ENCODE measurements at places on chromosomes 3 and 15.
A peak's percentile ranks its signal among the peaks of the same experiment; 100 is the strongest.

DNA sequence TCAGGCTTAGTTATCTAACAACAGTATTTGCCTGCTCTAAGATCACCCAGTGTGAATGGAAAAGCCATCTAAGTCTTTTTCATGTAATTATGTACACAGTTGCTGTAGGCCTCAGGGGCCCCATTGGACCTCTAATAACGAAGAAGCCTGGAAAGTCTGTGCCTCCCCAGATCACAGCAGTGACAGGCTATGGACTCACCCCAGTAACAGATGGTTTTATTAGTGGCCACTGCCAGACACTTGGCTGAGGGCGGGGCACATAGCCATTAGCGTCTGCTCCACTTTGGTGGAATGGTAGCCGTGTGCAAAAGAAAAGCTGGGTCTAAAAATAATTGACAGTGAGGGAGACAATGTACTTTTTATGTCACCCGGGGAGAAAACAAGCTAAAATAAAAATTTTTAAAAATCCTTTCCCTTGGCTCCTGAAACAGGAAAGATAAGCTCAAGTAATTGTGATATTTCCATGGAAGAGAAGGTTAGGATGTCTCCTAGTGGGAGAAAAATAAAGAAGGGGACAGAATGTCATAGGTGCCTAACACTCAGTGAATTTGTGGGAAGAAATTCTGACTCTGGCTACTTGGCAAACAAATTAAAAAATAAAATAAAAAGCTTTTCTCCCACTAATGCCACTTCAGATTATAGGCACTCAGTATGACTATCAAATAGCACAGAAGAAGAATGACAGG, 44.3 kb upstream of the ZNF385D start:
- no peak for DNase-seq

DNA sequence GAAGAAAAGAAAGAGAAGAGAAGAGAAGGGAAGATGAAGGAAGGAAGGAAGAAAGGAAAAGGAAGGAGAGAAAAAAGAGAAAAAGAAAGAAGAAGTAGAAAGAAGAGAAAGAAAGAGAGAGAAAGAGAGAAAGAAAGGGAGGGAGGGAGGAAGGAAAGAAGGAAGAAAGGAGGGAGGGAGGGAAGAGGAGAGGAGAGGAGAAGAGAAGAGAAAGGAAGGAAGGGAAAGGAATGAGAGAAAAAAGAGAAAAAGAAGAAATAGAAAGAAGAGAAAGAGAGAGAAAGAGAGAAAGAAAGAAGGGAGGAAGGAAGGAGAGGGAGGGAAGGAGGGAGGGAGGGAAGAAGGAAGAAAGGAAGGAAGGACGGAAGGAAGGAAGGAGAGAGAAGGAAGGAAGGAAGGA, 217.9 kb upstream of the POU1F1 start:
- DNase-seq = no peak

DNA sequence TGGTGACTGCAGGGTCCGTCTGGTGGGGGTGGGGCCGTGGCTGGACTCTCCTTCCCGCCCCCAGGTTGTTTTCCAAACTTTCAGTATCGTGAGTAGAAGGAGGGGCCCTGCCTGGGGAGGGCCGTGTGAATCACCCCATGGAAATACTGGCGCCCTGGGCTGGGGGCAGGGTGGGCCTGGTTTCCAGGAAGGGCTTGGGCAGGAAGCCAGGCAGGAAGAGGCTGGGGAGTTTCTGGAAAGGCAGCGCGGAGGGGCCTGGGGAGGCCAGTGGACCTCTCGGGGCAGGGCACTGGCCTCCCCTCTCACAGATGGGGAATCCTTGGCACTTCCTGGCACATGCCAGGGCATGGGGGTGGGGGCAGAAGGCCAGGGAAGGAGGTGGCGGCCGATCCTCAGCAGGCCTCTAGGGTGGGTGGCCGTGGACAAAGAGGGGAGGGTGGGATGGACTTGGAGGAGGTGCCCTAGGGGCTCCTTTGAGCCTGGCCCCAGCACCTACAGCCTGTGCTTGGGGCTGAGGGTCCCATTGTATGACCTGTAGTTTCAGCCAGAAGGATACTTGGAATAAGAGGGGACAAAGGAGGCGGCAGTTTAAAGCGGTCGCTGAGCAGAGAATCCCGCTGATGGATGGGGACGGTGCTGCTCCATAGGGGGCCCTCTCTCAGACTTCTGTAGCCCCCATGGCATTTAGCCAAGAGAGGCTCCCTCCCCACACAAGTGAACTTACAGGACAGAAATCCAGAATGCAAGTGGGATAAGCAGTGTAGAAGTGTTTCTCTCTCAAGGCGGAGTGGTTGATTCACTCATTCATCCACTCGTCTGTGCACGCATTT, 56.5 kb upstream of the GATA2 start:
- no peak for DNase-seq

- DNase-seq = no peak
Observed at GRCh38 chr15:55992769-55993110, 672 bp downstream of the NEDD4 start.

DNA sequence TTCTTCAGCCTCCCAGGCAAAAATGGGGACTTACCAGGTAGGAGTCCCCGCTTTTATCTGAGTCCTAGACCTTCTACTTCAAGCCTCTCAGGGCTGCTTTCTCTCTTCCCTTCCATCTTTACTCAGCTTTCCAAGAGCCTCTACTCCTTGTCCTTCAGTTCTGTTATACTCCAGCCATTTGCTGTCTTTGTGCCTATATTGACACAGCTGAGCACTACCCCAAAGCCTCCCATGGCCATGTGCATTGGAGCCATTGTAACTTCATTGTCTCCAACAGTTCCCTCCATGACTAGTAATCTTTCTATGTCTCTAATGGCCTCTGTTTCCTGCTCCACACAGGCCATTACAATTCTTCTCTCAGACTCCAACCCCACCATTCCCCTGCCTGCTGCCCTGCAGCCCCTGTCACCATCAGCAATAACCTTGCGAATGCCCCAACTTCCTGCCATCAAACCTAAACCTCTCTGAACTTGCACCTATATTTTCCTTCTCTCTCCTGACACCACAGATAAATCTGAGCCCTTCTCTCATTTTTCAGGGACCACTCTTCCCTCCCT, 77.9 kb upstream of the ADPGK start:
- no peak for DNase-seq

- DNase-seq = no peak
Observed at GRCh38 chr3:5572168-5572567, 384.7 kb downstream of the EDEM1 start.

- DNase-seq = no peak
Observed at GRCh38 chr15:31362886-31363285, 36.3 kb downstream of the KLF13 start.

DNA sequence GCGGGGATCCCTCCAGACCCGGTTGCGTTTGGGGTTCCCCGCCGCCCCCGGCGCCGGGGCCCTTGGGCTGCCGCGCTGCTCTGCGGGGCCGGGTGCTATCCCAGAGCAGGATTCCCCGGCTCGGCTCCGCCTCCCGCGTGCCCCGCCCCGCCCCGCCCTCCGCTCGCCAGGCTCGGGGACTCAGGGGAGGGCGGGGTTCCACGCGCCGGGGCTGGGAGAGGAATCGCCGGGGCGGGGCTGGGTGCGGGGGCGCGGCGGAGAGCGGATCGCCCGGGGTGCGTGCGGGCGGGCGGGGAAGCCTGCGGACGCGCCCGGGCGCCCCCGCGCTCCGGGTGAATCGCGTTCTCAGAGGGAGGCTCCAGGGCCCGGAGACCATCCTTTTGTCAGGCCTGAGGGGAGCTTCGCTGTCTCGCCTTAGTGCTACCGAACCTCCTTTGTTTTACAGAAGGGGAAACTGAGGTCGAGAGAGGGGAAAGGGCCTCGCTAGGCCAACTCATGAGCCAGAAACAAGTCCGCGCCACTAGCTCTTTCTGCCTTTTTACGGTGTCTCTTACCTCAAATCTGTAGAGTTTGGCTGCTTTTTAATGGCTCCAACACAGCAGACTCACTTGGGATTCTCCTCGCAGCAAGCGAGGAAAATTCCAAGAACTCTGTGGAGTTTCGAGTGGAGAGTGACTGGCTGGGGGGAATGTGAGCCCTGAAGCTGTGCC, at the start of gene TMEM158:
Gene TMEM158, minus strand, starts transcription at position 82 of the 710 bp plus-strand sequence. CDS start 260 bp downstream, outside the sequence.
- peak; percentile 9 for DNase-seq

- DNase-seq = no peak
Observed at GRCh38 chr3:107956991-107957900, 133.6 kb downstream of the CD47 start.

DNA sequence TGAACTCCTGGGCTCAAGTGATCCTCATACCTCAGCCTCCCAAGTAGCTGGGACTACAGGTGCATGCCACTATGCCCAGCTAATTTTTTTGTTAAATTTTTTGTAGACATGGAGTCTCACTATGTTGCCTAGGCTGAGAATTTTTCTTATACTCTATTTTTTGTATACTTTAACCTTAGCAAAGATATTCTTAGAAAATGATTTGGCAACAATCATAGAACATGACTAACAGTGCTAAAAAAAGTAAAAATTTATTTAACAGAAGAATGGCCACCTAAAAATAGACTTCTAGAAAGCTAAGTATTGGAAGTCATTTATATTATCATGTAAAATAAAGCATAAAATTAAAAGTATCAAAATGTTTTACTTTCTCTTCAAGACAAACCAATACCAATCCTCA, 322.3 kb downstream of the PLCL2 start:
- no peak for DNase-seq

DNA sequence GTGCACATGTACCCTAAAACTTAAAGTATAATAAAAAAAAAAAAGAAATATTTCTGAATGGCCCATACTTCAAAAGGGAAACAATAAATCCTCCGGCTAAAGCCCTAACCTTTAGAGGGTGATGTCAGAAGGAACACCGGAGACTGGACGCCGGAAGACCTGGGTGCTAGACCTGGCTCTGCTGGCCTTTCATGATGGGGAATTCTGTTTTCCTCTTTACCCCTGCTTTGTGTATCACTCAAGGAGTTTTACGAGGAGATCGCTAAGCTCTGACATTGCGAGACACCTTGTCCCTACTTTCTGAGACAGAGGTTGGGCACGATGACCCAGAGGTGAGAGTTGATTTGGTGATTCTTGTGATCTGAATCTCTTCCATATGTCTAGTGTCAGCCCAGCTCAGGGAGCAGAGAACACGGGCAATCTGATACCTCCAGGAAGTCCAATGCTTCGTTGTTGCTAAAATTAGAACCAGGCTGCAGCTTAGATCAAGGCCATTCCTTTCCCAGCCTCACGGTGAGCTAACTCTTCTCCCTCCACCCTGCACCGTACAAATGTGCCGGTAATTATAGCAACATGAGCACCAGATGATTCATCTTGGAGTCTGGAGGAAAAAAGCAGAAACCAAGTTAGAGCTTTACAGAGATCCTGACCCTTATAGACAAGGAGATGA, 42.0 kb upstream of the CFAP161 start:
- DNase-seq = peak; percentile 60

DNA sequence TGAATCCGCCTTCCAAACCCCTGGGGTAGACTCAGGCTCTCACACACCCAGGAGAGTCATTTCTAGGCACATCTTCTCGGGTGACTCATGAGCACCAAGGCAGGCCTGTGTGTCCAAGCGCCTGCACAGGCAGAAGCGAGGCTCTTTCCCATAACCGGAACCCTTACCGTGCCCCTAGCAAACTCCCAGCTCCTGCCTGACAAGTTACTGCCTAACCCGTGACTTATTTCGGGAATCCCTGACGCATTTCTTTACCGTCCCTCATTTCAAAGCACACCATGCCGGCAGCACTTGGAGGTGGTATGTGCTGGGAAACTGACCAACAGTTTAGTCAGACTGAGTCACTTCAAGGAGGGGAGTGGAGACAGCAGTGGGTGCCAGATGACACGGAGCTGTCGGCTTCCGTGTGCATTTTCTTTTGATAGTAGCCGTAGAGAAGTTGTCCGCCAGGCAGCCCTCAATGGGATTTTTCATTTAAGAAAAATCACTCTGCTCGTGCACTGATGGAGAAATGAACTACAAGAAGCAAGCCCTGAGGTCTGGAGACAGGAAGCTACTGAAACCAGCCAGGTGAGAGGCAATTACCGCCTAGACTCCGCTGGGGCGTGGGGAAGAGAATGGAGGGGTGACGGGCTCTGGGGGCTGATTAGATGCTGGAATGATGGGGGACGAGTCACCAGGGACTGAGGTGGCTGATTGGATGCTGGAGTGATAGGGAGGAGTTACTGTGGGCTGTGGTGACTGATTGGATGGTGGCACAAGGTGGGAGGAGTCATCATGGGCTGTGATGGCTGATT, 17.3 kb upstream of the HRH1 start:
- DNase-seq = no peak

- DNase-seq = no peak
Observed at GRCh38 chr3:191549357-191549756, 88.4 kb downstream of the PYDC2 start.

DNA sequence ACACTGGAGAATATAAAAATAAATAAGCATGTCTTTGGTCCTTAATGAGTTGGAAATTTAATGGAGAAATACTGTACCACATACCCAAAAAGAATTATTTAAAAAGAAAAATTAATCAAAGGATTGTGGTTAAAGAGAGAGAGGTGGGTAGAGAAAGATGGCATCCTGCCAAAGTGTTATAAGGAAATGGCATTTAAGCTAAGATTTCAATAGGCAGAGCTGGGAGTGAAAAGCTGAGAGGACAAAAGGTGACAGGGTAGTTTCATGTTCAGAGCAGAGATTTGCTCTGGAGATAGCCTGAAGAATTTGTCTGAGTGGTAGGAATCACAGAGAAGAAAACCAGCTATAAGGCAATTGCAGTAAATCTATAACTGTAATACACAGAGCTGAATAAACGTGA, 181.0 kb downstream of the SI start:
- DNase-seq = peak; percentile 15

- no peak for DNase-seq
Observed at GRCh38 chr15:32060706-32061105, 30.4 kb downstream of the CHRNA7 start.

- DNase-seq = no peak
Observed at GRCh38 chr3:42270561-42270960, 4.6 kb upstream of the CCK start.

DNA sequence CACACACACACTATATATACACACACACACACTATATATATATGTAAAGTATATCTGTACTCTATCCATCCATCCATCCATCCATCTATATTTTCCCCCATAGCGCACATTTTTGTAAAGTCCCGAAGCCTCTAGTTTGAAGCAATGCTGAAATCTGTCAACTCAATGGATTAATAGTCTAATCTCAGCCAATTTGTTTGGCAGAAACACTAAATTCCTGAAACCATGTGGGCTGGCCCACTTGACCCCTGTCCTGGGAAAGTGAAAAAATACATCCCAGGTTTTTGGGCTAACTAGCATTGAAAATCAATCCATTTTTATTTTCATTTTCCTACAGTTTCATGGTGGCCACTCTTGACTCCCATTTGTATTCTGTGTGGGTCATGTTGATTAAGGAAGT, 166.7 kb downstream of the SLCO3A1 start:
- no peak for DNase-seq

GRCh38 chr15:69931156-69931555, 166.6 kb downstream of the TLE3 start:
- no peak for DNase-seq

- DNase-seq = no peak
Observed at GRCh38 chr15:66953523-66954229, 111.7 kb upstream of the SMAD3 start.

GRCh38 chr15:63380151-63380807, 1.4 kb downstream of the CA12 start:
- no peak for DNase-seq

DNA sequence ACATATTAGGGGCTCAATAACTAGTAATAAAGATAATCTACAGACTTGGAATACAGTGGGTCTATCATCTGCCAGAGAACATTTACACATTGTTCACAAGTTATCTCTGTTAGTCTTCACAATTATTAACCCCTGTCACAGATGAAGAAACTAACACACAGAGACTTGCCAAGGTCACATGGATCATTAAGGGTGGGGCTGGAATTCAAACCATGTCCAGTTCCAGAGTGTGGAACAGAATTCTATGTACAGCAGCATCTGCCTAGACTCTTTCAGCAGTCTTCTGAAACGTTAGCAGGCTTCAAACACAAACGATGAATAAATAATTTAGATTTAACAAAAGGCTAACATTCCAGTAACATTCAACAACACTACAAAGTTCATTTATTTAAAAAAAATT, 673.9 kb upstream of the NR2F2 start:
- DNase-seq = no peak
